ENCODE measurements at places on chromosomes 5 and 9.

GRCh38 chr5:14705556-14705955, 41.0 kb downstream of the OTULIN start:
- DNase-seq: no peak

DNA sequence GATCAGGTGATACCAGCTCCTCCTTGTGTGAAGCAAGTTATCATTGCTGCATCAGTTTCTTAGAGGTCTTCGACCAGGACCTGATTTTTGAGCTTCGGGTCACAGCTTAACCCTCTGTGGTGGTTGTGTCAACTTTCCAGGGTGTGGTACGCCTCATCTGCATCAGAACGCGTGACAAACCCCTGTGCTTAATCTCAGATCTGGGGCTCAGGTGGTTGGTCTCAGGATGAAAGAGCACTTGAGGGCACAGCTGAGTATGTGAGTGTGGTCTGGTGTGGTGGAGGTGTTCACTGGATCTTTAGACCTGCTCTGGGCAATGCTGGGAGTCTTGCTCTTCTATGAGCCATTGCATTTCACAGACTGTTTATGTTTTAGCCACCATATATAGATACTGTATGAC, 64.1 kb downstream of the OSTF1 start:
- no peak for DNase-seq

- no peak for DNase-seq
These were observed 4.4 kb downstream of the LCN9 start for GRCh38 chr9:135667463-135668001.

- DNase-seq: no peak
These were observed 127.6 kb downstream of the GADD45G start for GRCh38 chr9:89732295-89732938.

DNA sequence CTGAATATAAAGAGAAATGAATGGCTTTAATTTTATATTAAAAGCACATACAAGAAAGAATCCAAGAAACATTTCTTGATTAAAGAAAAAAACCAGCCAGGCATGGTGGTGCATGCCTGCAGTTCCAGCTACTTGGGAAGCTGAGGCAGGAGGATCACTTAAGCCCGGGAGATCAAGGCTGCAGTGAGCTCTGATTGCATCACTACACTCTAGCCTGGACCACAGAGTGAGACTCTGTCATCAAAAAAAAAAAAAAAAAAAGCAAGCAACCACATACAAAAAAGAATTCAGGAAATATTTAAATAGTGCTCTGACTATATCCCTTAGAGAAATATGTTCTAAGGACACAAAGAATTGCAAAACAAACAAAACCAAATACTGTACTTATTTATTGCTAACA, 2.5 kb upstream of the PLAC8L1 start:
- no peak for DNase-seq

DNA sequence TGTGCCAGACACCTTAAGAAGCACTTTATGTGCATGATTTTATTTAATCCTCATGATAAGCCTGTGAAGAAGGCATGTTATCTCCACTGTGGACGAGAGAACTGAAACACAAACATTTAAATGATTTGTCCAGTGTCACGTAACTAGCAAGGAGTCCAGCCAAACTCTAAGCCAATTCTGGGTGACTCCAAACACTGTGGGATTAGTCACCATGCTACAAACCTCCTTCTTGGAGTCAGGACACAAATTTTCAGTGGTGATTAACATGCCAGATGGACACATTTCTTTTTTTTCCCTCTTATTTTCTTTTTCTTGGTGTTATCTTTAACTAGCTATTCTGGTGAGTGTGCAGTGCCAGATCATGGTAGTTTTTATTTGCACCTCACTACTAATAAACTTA, 316.8 kb downstream of the NDUFS4 start:
- no peak for DNase-seq

- peak; percentile 28 for DNase-seq
These were observed 9.1 kb upstream of the KIF12 start for GRCh38 chr9:114108016-114108833.

DNA sequence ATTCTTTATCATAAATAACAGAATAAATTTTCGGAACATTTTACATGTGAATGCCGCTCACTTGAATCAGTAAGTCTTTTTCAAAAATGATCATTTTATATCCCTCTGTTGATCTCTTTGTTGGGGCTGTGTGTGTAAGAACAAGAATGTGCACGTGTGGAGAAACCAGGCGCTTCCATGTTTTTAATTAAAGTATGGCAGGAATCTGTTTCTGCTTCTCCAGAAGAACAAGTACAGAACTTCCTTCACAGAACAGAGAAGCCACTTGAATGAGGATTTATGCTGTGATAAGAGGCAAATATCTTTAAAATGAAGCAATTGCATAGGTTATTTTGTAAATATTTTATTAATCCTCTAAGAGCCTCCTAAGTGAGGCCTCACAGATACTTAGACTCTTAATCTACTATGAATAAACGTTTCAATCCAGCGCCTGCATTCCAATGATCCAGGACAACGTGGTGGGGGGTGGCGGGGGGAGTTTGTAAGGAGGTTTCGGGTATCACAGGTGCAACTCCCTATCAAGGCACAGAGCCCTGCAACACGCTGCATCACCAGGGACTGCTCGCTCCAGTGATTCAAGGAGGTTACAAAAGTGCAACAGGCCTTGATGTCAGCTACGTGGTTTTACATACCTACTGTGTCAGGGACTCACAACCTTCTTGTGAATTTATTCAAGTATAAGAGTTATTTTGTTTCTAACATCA, 409.2 kb downstream of the BNC2 start:
- no peak for DNase-seq

GRCh38 chr5:109725135-109725534, 35.4 kb downstream of the MAN2A1 start:
- DNase-seq: no peak

- no peak for DNase-seq
These were observed 864 bp downstream of the PAPPA start for GRCh38 chr9:116154334-116154975.

DNA sequence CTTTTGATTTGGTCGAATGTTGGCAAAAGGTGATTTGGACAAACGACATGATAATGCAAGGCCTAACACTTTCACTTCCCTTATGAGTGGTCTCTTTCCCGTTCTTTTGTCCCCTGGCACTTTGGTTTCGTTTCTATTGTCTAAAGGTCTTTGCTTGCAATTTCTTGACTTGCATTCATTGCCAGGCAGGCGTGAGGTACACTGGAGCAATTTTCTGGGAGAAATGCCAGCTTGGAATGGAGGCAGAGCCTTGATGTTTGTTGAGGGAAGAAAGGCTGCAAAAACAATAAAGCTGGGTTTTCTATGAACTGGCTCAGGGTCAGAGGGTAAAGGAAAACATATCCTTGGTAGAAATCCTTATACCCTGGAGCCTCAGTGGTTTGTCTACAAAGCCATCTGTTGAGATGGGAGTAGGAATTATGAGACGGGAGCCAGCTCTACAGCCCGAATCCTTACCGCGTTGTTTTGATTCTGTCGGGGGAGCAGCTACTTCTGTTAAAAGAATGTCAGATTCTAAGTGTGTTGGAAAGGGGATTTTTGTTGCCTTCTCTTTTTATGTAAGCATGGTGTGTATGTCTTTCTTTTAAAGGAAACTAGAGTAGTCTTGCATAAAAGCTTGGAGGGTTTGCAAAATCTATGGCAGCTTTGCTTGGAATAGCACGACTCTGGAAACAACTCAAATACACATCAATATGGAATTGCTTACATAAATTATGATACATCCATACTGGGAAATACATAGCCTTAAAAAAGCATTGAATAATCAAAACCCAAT, 158.9 kb downstream of the RMI1 start:
- no peak for DNase-seq

- DNase-seq: no peak
These were observed 14.2 kb downstream of the LPCAT1 start for GRCh38 chr5:1509346-1510085.

- DNase-seq: no peak
These were observed 201.3 kb downstream of the HINT1 start for GRCh38 chr5:130963798-130964197.

DNA sequence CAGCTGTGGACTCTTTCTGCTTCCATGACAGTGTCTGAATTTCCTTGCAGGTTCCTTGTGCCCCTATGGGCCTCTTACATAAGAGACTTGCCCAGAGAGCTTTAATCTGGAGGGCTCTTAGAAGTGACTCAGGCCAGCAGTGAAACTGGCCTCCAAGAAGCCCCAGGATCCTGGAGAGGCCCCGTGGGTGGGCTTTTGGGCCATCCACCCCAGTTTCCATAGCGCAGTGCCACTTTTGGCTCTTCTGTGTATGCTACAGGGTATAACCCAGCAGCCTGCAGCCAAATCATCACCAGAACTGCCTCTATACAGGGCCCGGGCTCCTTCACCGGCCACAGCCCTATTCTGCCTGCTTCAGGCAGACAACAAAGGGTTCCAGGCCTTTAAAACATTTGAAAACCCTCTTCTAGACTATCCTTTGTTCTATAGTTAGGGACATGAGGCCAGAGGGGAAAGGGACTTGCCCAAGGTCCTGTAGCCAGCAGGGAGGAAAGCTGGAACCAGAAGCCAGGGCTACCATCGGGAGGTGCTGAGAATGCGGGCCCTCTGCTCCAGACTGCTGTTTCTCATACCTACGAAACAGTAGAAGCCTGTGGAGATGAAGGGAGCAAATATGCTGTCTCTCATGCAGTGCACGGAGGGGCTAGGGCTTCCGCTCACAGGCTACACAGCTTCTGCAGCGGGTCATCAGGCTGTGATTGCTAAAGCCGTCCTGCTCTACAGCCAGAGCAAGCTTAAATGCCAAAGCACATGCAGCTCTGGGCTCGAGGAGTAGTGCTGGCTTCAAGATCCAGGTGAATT, 18.0 kb downstream of the SH3PXD2B start:
- DNase-seq: no peak

DNA sequence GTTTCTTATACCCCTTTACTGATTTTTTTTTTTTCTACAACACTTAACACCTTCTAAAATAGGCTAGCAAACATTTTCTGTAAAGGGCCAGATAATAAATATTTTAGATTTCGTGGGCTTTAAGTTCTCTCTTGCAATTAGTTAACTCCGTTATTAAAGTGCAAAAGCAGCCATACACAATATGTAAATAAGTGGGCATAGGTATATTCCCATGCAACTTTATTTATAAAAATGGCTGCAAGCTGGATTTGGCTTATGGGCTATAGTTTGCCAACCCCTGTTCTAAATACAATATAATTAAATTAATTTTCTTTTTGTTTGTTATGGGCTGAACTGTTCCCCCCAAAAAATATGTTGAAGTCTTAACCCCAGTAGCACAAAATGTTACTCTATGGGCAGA, 10.8 kb downstream of the IL6ST start:
- no peak for DNase-seq

DNA sequence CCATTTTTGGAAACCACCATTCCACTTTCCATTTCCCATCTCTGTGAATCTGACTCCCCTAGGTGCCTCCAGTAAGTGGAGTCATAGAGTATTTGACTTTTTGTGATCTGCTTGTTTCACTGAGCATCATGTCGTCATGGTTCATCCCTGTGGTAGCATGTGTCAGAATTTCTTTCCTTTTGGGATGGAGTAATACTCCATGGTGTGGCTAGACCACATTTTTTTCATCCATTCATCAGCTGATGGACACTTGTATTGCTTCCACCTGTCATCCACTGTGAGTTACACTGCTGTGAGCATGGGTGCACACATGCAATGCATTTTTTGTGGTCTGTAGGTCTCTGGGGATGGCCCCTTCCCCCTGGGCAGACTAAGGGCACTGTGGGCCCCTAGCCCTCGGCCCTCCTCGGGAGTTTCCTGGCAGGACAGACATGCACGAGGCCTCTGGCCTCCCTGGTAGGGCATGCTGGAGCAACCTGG, 115.9 kb downstream of the GADD45G start:
- no peak for DNase-seq

DNA sequence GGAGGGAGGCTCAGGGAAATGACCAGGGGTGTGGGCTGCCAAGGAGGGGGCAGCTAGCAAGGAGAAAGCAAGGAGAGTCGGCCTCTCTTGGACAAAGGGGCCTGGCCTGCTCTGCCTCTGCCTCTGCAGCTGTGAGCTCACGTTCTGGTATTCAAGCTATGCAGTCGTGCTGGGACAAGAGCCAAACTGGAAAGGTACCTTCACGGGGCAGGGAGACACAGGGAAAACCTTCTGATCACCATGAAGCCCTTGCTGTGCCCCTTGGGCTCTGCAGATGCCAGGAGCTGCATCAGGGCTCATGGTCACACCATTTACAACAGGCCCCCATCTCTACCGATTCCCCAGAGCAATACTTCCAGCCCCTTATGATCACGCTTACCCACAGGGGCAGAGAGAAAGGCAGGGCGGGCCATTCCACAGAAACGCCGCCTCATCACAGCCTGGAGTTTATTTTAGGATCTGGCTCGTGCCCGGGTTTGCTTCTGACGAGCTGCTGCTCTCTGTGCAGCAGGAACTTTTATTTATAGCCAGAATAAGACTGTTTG, 63.2 kb downstream of the PRRT1B start:
- DNase-seq: no peak

GRCh38 chr5:30849931-30850710, 343.4 kb upstream of the CDH6 start:
- no peak for DNase-seq

- no peak for DNase-seq
These were observed 42.3 kb downstream of the ZNF883 start for GRCh38 chr9:112969730-112970129.

DNA sequence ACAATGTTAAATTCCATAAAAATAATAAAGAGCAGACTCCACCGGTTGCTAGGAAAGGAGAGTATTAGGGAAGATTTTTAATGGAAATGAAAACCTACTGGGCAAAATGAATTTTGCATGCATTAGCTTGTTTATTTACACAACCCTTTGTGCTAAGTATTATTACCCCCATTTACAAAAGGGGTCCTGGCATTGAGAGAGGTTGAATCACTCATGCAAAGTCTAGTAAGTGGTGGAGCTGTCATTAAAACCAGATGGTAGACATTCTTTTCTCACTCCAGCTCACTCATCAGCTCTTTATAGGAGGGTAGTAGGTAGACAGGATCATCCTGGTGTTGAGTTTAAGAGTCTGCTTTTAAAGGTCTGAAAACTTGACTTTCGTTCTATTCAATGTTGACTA, 395.1 kb downstream of the PLK2 start:
- DNase-seq: no peak

DNA sequence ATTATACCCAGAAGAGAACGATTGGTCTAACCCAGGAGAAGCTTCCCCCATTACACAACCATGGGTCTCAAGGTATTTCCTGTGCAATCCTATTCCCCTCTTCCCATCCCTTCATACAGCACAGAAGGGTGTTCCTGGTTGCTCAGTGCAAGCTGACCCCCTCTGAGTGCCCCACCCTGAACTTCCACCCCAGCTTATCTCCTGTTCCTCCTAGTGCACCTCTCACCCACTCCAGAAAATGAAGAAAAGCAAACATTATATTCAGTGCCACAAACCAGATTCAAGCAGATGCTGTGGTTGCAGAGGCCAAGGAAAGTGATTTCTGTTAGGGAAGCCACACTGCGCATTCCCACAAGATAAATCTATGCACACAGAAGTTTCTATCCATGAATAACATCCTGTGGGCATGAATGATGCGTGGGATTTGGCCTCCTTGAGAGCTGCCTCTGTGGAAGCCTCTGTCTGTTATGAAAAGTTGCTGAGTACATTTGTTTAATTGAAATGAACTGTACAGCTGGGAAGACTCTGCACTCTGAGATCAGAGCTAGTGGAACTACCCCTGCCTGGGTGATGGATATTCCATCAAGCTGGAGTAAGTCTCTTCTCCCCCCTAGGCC, 2.2 kb upstream of the OR2S2 start:
- no peak for DNase-seq
